ENCODE measurements at places on chromosomes 16 and 17.

GRCh38 chr17:69773081-69773480, 301.9 kb upstream of the KCNJ16 start:
- no peak for DNase-seq

- no peak for DNase-seq
These were observed 54.3 kb downstream of the TIMM22 start for GRCh38 chr17:1050996-1051925.

GRCh38 chr17:79487149-79487548, 123.7 kb downstream of the RBFOX3 start:
- no peak for DNase-seq

DNA sequence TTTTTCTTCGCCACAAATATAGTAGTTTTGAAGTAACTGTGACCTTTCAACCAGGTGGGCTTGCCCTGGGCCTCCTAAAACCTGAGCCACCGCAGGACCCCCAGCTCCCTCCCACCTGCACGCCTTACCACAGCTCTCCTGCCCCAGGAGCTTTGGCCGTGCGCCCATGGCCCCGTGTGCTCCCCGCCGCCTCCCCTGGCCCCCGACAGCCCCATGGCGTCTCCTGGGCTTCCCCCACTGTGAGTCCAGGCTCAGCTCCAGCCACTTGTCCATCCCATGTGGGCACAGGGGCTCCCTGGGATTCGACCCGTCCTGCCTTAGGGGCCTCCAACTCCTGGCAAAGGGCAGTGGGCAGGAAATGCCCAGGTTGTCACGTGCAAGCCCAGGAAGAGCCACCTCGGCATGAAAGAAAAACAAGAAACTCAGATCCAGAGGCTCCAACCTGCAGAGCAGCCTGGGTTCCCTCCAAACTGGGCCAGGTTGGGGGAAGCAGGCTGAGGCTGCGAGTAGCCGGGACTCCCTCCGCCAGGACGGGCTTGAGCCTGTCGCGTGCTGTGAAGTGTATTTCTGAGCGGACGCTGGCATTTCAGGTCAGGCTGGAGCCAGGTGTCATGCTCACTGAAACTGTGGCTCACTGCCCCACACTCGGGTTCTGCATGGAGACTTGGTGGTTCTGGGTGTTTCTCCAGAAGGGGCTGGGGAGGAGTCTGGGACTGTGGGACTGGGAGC, 5.8 kb downstream of the LGALS3BP start:
- DNase-seq = no peak

GRCh38 chr16:50735629-50736122, 6.2 kb upstream of the CYLD start:
- DNase-seq = no peak

- no peak for DNase-seq
These were observed 39.8 kb downstream of the ABAT start for GRCh38 chr16:8714174-8714573.

- no peak for DNase-seq
These were observed 12.0 kb downstream of the ARL4D start for GRCh38 chr17:43410557-43411368.

DNA sequence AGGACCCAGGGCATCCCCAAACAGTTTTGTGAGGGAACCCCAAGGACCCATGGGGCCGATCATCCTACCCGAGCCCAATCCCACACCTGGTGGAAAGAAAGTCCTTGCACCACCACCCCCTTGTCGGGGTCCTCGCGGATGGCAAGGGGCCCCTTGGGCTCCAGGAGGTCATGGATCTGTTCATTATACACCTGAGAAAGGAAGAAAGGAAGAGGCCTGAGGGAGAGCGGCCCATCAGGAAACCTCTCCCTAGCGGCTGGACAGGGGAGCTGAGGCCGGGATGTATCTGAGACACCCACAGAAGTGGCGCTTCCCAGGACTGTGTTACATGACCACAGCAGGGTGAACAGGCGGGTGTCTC, 12.8 kb downstream of the KIF18B start:
- DNase-seq = no peak

- no peak for DNase-seq
These were observed 40.3 kb upstream of the BAHCC1 start for GRCh38 chr17:81354954-81355347.

- DNase-seq = no peak
These were observed 250.8 kb downstream of the STX8 start for GRCh38 chr17:9324864-9325263.

- DNase-seq = no peak
These were observed 21.1 kb upstream of the PHF12 start for GRCh38 chr17:28972437-28972836.

DNA sequence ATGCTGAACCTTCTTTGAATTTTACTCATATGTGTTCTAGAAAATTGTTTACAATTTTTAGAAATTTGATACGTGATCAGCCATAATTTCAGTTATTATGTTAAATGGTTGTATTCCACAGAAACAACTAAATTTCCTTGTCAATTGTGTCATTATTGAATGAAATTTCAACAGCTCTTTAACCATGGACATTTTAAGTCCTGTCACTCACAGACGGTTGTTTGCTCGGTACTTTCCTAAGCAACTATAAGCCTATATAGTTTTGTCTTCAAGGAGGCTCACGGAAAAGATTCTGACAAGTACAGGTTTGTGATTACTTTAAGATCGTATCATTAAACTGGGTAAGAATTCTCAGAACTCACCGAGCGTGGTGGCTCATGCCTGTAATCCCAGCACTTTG, 31.8 kb downstream of the SLC39A11 start:
- no peak for DNase-seq

DNA sequence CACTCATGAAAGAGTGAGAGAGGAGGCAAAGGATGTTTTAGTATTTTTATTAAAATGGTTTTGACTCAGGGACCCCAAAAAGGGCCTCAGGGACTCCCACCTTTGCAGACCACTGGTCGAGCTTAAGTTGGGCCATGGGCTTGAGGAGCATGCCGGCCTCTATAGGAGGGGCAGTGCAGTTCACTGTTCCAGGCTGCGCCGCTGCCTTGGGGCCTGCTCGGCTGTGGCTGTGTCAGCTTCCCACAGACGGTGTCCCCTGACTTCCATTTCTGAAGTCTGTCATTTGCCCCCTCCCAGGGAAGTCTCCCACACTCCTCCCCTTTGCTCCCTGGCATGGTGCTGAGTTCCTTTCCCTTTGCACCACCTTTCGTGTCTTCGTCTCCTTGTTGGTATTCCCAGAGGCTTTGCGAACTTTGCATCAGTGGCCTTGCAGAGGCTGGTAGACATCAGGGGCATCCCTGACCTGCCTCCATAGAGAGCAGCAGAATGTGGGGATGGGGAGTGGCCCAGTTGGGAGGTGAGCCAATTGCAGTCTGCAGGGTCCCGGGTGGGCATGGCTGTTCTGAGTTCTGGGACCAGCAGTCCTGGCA, 17.1 kb downstream of the MPRIP start:
- no peak for DNase-seq

- no peak for DNase-seq
These were observed 439 bp upstream of the TMEM231 start for GRCh38 chr16:75556431-75556950.

DNA sequence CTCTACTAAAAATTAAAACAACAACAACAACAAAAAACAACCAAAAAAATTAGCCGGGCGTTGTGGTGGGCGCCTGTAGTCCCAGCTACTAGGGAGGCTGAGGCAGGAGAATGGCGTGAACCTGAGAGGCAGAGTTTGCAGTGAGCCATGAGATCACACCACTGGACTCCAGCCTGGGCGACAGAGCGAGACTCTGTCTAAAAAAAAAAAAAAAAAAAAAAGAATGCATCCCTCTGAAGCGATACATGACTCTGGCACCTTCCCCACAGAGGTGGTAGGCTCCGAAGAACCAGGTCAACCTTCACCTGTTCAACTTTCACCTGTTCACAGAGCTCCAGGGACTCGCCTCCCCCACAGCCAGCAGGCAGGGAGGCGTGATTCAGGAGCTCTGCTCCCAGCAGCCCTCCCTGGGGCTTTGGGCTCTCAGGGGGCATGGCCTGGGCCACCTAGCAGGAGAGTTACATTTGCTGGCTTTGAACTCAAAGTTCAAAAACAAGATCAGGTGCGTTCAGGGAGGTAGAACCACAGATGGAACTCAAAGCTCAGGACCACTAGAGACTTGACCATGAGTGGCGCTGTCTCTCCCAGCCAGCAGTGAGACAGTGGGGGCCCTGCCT, 5.6 kb downstream of the VAC14 start:
- DNase-seq = no peak

GRCh38 chr17:78130437-78131101, at the start of gene TMC8:
TSS of gene TMC8 (plus strand) at chr17:78130771. CDS start at chr17:78131589, 818 bp downstream.
- DNase-seq = no peak

GRCh38 chr17:44909681-44910144, 5.6 kb downstream of the GFAP start:
- DNase-seq = no peak

DNA sequence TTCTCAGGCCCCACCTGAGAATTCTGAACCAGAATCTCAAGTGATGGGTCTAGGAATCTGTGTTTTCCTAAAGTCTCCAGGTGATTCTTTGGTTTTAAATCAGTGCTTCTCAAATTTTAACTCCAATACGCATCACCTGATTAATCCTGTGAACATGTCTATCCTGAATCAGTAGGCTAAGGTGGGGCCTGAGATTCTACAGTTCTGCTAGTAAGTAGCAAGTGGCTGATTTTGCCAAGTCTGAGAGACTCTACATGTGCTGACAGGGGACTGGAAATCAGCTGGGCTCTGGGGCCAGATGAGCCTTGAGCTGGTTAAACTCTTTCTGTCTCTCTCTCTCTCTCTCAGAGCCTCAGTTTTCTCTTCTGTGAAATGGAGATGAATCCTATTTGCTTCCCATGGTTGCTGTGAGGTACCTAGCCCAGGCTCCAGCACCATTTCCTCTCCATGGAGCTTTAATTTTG, 9.0 kb downstream of the CCR7 start:
- DNase-seq = no peak

DNA sequence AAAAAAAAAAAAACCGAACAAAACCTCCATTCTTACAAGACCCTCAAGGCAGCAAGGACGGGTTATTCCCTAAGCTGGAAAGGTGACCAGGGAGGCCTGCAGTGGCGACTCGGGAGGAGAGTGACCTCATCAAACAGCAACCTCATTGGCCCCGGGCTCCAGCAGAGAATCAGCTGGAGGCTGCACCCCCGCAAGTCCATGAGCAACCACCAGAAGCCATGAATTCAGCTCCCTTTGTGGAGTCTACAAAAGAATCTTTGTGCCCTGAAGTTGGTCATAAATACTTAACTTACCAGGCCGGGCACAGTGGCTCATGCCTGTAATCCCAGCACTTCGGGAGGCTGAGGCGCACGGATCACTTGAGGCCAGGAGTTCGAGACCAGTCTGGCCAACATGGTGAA, 80.9 kb upstream of the CREBBP start:
- DNase-seq = no peak

GRCh38 chr16:70331588-70332358, 14.9 kb upstream of the DDX19A start:
- no peak for DNase-seq

DNA sequence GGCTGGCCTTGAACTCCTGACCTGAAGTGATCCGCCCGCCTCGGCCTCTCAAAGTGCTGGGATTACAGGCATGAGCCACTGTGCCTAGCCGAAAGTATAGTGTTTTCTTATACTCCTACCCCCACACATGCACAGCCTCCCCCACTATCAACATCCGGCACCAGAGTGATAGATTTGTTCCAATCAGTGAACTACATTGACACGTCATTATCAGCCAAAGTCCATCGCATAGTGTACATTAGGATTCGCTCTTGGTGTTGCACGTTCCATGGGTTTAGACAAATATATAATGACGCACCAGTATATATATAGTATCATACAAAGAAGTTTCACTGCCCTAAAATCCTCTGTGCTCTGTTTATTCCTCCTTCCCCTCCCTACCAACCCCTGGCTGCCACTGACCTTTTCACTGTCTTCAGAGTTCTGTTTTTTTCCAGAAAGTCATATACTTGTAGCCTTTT, 11.9 kb upstream of the TM4SF5 start:
- no peak for DNase-seq
